ENCODE measurements at places on chromosomes 12 and 14.

DNA sequence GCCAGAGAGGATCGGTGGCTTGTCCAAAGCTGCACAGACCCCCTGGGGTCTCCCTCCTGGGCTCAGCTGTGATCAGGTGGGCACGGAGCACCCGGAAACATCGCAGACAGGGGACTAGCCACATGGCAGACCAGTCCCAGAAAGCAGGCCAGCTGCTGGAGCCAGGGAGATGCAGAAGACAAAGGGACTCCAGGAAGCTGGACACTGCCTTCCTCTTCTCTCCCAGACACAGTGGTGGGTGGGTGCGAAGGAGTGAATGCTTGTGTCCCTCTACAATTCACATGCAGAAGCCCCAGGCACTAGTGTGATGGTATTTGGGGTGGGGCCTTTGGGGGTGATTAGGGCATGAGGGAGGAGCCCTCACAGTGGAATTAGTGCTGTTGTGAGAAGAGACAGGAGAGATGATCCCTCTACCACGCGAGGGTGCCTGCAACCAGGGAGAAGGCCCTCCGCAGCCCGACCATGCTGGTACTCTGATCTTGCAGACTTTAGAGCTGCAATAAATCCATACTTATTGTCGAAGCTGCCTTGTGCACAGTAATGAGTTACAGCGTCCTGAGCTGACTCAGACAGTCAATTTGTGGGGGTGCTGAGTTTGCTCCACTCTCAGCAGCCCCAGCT, 95.2 kb downstream of the CALM1 start:
- DNase-seq: peak; percentile 38

GRCh38 chr14:23349156-23349845, 3.4 kb downstream of the SLC22A17 start:
- no peak for DNase-seq

GRCh38 chr12:59149995-59150642, 229.8 kb upstream of the LRIG3 start:
- DNase-seq: peak; percentile 97

- no peak for DNase-seq
These were observed 108.7 kb downstream of the CALM1 start for GRCh38 chr14:90505531-90505930.

GRCh38 chr14:79598339-79598738, 613.0 kb downstream of the DIO2 start:
- DNase-seq: no peak

DNA sequence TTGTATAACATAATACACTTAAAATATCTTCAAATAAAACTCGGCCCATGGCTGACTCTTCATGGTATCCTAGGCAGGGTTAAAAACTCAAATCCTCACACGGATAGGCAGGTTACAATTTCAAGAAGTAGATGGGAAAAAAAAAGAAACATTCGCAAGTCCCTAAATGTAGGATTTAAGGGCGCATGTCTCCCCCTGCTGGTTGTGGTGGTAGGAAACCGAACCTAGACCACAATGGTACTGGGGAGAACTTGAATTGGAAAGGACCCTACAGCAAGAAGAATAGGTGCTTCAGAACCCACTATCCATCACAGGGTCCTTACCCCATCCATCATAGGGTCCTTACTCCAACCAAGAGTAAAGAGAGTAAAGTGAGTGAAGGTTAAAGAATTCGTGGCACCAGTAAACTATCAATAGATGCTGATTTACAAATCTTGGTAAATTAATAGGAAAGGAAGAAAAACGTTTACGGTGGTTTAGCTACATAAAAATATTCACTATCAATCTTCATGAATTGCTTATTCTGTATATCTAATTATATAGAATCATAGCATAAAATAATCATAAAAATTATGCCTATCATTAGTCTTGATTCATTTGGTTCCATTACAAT, 3.3 kb upstream of the CIPC start:
- DNase-seq: peak; percentile 91

GRCh38 chr12:132399092-132400010, 70.0 kb upstream of the GALNT9 start:
- DNase-seq: no peak

DNA sequence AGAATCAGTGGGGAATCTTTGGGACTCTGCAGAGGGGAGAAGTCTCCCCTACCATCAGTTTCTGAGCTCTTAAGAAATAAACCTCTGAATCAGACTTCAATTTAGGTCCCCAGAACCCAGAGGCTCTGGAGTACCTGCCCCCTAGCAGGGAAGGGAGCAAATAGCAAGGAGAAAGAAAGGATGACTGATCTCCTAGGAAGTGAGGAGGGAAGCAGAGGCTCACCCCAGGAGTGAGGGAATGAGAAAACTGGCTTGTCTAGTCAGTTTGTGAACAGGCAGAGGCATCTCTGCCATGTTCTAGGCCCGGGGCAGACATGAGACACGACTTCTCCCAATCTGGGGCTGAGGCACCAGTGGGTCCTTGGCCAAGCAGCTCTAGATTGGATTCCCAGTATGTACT, 24.3 kb upstream of the SMUG1 start:
- DNase-seq: no peak

GRCh38 chr12:22014783-22015144, 31.3 kb upstream of the CMAS start:
- no peak for DNase-seq

DNA sequence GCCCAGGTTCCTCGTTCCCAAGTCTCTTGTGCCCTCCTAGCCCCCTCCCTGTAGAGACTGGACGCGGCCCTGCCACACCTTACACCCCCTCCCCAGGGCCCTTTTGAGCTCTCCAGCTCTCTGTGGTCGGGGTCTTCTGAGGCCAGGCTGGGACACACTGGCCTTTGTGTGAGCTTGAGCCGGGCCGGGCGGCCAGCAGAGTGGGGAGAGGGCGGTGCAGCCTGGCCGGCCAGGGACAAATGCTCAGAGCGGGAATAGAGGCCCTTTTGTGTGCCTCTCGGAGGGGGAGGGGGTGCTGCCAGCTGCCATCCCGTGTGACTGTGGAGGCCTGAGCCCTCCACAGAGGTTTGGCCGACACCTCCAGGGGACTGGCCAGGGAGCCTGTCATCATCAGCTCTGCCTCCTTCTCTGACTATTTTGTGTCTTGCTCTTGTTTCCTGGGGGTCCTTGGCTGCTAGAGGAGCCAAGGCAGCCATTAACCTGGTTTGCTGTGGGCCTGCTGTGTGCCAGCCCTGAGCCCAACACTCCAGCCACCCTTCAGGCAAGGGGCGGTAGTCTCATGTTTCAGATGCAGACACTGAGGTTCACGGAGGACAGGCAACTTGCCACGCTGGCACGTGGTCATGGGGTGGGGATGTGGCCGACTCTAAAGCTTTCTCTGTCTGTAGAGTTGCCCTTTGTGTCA, 13.6 kb downstream of the FAM222A start:
- no peak for DNase-seq

GRCh38 chr14:105473677-105474482, 741 bp upstream of the CRIP2 start:
- DNase-seq: peak; percentile 96

GRCh38 chr12:57066245-57066644, 12.3 kb downstream of the NEMP1 start:
- no peak for DNase-seq

GRCh38 chr12:12249216-12250050, 17.4 kb downstream of the LRP6 start:
- no peak for DNase-seq
